ENCODE measurements at places on chromosomes 13 and 19.
A peak's percentile ranks its signal among the peaks of the same experiment; 100 is the strongest.

- DNase-seq = no peak
These were observed 888.9 kb downstream of the SLITRK1 start for GRCh38 chr13:82993417-82993816.

DNA sequence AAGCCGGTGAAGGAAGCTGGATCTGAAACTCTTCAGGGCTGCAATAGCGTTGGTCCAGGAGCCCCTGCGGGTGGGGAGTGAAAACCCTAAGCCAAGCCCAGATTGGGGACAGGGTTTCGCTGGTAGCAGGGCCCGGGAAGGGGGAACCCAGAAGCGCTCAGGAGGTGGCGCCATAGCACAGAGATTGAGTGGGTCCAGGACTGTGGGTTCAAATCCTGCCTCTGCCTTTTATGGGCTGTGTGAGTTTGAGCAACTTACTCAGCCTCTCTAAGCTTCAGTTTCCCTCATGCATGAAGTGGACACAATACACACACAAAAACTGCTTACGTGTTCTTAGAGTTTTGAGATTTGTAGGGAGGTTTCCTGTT, 8.3 kb upstream of the SYCN start:
- peak; percentile 20 for DNase-seq

DNA sequence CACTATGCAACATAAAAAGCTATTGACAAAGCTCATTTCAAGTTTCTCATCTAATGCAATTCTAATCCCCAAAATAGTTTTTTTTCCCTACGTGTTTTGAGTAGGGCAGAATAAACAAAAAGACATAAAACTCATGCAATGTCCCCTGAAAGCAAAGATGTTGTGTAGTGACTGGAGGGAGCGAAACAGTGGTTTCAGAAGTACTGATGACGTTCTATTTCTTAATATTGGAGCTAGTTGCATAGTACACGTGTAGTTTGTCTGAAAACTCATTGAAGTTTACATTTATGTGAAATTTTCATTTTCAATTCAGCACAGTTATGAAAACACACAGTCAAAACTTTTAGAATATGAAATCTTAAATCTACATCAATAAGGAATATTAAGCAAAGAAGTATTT, 31.6 kb downstream of the USP12 start:
- no peak for DNase-seq

- no peak for DNase-seq
These were observed 9.6 kb downstream of the LGI4 start for GRCh38 chr19:35125270-35125717.

GRCh38 chr13:71935166-71935840, 68.3 kb upstream of the DACH1 start:
- no peak for DNase-seq

DNA sequence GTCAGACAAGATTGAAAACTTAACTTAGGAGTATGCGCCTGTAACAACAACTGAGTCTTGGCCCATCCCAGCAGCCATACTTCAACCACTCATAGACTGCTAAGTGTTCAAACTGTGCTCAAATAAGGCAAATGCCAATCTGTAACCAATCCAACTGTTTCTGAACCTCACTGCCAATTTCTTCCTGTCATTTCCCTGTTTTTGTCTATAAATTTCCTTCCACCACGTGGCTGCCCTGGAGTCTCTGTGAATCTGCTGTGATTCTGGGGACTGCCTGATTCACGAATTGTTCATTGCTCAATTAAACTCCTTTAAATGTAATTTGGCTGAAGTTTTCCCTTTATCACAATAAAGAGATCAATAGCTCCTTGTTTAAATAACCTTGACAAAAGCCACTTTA, 50.8 kb upstream of the FREM2 start:
- DNase-seq = no peak

DNA sequence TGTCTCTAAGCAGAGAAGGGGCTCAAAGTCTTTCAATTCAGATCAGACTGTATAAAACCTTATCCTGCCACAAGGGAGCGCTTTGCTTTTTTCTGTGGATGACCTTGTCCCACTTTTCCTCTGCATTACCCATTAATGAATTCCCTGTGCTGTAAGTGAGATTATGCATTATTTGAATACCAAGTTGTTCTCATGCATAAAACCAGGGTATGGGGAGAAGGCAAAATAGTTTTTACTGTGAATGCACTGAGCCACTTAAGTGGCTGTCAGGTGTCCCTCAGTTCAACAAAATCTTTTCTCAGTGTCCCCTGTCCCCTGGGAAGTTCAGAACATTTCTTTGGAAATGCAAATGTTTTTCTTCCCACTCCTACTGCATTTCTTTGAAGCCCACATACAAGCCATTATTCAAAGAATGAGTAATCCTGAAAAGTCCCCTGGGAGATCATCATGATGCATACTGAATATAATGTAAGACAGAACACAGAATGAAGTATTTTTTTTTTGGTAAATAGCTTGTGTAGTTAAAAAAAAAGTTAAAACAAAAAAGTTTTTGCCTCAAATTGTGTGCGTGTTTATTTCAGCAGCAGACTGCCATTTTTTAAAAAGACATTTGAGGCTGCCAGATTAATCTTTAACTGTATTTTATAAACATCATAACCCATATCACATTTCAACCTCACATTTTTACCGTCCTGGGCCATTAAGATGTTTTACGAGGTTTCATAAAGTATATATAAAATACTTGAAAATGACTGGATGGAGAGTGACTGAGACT, 506.7 kb upstream of the PCDH9 start:
- DNase-seq = no peak

DNA sequence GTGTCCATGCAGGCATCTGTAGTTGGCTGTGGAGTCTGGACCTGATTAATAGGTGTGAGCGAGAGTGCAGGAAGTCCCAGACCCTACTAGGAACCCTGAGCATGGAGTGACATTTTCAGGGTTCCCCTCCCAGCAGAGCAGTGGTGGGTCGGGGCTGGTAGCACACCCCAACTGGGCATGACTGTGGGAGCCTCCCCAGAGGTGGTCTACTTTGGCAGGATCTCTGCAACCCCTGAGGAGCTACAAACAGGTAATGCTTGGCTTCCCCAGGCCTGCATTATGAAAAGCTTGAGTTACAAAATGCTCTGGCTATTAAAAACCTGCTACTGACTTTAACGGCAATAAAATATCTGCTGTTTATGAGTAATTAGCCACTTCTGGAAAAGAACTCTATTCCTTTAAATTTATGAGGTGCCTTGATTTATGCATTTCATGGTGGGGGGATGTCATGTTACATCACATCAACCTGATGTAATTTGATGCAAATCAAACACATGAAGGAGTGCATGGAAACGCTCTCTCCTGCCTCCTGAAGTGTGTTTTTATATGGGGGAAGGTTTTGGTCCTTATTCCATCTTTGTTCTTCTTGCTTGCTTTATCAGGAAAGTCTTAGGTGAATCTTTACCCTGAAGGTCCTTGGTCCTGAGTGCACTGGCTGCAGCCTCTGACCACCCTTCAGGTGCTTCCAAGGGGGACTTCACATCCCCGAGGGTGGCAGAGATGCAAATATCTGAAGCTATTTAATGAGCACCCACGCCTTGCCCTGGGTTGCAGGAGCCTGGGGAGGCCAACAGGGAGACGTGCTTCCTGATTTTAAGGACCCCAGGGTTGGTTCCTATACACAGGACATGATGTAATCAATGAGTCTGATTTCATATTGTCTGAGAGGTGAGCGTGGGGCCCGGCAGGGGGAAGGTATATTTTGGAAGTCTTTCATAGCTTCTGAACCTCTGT, 54.0 kb downstream of the ZNF536 start:
- no peak for DNase-seq

- no peak for DNase-seq
These were observed 81.3 kb downstream of the SPACA7 start for GRCh38 chr13:112457485-112457884.

- DNase-seq = no peak
These were observed 16.1 kb upstream of the TPT1 start for GRCh38 chr13:45356966-45357672.

GRCh38 chr13:24698686-24699085, 18.5 kb downstream of the ATP12A start:
- no peak for DNase-seq

- DNase-seq = no peak
These were observed 249.6 kb downstream of the ENOX1 start for GRCh38 chr13:43537124-43537523.

GRCh38 chr13:49082653-49083536, 107.2 kb downstream of the FNDC3A start:
- no peak for DNase-seq

DNA sequence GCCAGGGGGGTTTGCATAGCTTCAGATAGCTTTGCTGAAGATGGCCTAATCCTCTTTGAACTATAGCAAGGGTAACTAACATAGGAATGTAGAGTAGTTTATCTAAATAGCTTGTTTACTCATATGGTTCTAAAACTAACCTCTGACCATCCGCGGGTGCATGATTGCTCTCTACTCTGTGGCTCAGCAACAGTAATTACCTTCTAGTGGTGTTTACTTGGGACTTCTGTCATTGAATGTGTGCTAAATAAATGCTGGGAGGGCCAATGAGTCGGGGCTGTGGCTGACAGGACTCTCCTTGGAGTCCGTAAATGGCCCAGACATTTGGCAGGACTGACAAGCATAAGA, 1461.9 kb downstream of the UQCRFS1 start:
- no peak for DNase-seq

GRCh38 chr19:8811315-8812172, 20.6 kb downstream of the ZNF558 start:
- DNase-seq = no peak

DNA sequence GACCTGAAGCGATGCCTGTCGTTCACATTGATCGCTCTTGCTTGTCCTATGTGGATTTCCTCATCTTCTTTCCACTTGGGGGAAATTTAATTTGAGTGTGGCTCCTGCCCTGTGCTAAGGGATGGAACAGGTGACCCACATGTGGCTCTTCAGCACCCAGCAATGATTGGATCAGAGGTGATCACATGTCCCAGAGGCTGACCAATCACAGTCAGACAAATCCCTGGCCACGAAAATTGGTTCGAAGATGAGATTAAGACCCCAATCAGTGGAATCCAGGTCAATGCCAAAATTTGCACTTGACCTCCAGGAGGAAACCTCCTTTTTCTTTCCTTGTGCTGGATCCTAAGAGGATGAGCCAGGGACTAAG, 23.7 kb downstream of the AMER2 start:
- DNase-seq = no peak

Measured in stimulated activated CD4-positive, alpha-beta T cell treated with anti-CD3 and anti-CD28 coated beads, Interleukin-1b, Interleukin-23, amount 100 ng/mL, for 1 hour (primary cell).